ENCODE measurements at places on chromosomes 12 and 14.
A peak's percentile ranks its signal among the peaks of the same experiment; 100 is the strongest.

DNA sequence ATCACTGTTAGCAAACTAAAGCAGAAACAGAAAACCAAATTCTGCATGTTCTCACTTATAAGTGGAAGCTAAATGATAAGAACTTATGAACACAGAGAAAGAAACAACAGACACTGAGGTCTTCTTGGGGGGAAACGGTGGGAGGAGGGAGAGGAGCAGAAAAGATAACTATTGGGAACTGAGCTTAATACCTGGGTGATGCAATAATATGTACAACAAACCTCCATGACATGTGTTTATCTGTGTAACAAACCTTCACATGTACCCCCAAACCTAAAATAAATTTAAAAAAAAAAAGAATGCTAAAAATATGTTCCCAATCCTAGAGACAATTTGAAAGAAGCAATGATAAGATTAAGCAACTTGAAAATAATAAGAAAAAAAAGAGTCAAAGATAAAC lies 89.5 kb downstream of the SOX5 start:
- no peak for DNase-seq

DNA sequence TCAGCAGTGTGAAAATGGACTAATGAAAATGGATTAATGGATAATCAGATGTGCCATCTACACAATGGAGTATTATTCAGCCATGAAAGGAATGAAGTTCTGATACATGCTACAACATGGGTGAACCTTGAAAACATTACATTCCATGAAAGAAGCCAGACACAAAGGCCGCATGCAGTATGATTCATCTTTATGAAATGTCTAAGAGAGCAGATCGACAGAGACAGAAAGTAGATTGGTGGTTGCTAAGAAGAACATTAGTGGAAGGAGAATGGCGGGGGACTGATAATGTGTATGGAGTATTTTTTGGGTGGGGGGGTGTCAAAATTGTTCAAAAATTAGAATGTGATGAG lies 47.3 kb downstream of the PRKAB1 start:
- DNase-seq = peak; percentile 31

GRCh38 chr14:26385310-26385709 lies 212.5 kb downstream of the NOVA1 start:
- no peak for DNase-seq

DNA sequence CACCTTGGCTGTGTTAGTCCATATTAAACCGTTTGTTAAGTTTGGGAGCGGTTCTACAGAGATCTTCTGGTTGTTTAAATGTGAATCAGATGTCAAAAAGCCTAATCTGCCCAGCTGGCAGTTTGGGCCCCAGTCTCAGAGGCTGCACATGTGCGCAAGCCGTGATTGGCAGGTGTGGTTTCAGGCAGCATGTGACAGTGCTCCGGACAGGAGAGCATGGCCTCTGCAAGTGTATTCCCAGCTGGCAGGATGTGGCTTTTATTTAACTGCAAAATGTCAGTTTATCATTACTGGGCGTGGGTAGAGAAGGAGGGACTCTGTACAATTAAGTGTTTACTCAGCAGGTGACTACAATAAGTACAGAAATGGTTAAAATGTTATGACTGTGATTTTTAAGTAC lies 77.5 kb downstream of the PELI2 start:
- no peak for DNase-seq

DNA sequence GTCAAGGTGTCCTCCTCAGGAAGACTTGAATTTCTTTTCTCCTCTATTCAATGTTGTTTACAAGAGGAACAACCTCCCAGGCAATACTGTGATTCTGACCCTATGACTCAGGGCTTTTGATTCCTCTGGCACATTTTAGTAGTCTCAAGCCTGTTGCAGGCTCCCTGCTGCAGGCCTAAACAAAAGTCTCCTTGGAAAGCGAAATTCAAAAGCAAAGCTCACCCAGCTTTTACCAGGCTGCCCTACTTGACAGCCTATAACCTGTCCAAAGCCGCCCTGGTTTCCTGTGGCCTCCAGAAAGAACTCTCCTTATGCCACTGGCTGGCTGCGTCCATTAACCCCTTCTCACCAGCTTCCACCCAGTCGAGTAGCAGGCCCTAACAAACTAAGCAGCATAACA lies 11.6 kb downstream of the FGD6 start:
- DNase-seq = peak; percentile 89

- DNase-seq = no peak
Measured at GRCh38 chr12:92445253-92446082, 257.3 kb upstream of the PLEKHG7 start.

- no peak for DNase-seq
Measured at GRCh38 chr12:121819212-121819949, 15.6 kb downstream of the SETD1B start.

- DNase-seq = peak; percentile 86
Measured at GRCh38 chr12:121466794-121467637, 67.1 kb downstream of the RNF34 start.

- DNase-seq = no peak
Measured at GRCh38 chr12:125132698-125133400, 67.6 kb downstream of the AACS start.

DNA sequence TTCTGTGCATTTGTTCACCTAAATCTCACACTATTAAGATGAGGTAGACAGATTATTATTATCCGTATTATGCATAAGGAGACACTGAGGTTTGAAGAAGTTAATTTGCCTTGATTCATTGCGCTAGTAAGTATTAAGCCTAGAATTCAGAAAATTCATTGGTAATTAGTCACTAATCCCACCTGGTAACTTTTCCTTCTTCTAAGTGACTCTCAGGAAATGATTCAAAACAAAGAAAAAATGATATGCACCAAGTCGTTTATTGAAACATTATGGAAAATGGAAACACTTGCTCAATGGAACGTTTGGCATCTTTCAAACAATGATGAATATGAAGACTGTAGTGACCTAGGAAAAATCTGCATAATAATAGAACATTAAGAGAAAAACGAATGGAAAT lies 15.2 kb downstream of the RFX4 start:
- DNase-seq = no peak

DNA sequence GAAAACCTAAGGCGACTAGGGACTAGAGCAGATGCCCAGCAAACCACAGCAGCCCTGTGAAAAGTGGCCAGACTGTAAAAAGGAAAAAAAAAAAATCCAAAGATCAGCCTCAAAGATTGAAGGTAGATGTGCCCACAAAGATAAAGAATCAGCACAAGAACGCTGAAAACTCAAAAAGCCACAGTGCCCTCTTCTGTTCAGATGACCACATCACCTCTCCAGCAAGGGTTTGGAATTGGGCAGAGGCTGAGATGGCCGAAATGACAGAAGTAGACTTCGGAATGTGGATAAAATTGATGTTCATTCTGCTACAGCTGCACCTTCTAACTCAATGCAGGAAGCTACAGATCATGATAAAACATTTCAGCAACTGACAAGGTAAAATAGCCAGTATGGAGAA lies 154.4 kb downstream of the GPHN start:
- DNase-seq = peak; percentile 52

DNA sequence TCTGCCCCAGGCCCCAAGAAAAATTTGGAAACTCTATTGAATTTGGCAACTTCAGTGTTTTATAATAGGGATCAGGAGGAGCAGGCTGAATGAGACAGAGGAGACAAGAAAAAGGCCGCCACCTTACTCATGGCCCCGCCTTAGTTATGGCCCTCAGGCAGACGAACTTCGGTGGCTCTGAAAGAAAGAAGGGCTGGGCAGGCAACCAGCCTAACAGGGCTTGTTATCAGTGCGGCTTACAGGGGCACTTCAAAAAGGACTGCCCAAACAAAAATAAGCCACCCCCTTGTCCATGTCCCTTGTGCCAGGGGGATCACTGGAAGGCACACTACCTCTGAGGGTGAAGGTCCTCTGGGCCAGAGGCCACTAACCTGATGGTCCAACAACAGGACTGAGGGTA lies 146.3 kb upstream of the ATF7IP start:
- DNase-seq = no peak

- DNase-seq = no peak
Measured at GRCh38 chr12:131677699-131678098, 33.2 kb upstream of the SFSWAP start.

DNA sequence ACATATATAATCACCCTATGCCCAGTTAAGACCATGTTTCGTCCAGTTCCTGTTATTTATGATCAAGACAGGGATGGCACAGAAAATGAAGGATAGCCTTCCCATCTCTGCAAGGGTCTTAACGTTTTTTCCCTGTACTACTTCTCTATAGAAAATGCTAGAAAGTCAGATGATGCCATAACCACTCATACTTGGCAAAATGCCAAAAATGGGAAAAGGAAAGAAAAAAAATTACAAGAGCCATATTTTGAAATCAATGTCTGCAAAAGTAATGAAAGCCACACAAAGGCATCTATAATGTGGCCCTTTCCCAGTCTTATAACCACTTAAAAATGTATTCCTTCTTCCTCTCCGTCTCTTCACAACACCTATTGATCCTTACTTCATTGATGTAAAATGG lies 1.8 kb upstream of the MYL6B start:
- DNase-seq = peak; percentile 65

- no peak for DNase-seq
Measured at GRCh38 chr12:5505116-5505515, 73.2 kb downstream of the NTF3 start.

DNA sequence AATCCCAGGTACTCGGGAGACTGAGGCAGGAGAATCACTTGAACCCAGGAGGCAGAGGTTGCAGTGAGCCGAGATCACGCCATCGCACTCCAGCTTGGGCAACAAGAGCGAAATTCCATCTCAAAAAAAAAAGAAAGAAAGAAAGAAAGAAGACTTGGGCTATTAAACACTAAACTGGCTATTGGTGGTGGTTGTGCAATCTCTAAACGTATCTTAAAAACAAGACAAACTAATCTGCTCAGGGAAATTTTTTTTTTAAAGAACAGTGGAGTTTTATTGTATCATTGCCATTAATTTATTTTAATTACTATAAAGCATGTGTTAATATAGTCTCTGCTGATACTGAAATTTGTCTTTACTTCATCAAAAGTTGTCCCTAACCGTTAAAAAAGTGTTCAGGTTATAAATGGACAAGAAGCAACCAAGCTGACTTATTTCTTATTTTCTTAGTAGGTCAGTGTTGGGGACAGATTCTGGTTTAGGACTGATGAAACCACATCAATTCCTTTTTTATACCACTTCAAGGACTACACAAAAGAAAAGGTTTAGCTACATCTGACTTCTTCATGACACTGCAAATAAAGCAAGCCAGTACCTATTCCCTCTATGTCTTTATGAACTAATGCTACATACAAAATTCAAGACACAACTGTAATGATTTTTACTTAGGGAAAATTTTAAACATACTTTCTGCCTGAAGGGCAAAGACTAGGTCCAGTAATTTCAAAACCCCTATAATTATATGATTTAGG lies 68.7 kb upstream of the KRAS start:
- no peak for DNase-seq

- DNase-seq = peak; percentile 68
Measured at GRCh38 chr12:52053536-52054209, 2.4 kb downstream of the NR4A1 start.

DNA sequence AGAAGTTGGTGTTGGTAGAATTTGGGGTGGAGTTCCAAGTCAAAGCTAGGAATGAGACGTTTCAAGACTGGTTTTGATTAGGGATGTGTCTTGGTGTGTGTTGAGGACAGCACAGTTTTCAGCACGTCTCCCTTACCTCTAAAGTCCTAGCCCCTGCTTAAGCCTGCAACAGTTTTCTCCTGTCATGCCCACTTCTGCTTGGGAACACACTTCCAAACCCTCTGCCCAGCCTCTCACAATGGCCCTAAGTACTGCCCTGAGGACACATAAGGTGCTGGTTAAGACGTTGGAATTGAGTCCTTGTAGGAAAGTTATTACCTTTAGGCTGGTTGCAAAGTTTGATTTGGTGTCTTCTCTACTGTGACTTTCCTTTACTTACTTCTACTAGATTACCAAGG lies 710 bp upstream of the BMAL2 start:
- DNase-seq = no peak

GRCh38 chr12:111869671-111870070 lies 27.6 kb downstream of the MAPKAPK5 start:
- DNase-seq = no peak

DNA sequence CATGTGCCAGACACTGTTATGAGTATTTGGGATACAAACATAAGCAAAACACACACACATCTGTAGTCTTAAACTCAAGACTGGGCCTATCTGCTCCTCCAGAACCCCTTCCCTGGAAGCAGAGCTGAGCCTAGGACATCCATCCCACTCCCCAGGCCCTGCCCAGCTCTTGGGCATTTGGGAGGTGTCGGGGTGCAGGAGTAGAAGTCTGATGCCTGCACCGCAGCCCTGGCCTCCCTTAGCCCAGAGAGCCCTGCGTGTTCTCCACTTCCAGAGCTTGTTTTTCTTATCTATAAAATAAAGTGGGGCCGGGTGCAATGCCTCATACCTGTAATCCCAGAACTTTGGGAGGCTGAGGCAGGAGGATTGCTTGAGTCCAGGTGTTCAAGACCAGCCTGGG lies 11.7 kb downstream of the HSP90AA1 start:
- DNase-seq = no peak

GRCh38 chr14:88746052-88746451 lies 46.7 kb downstream of the EML5 start:
- no peak for DNase-seq

GRCh38 chr12:123141615-123142517 lies 9.0 kb downstream of the PITPNM2 start:
- peak; percentile 74 for DNase-seq

- DNase-seq = peak; percentile 14
Measured at GRCh38 chr14:36647824-36648753, 13.6 kb upstream of the PAX9 start.

DNA sequence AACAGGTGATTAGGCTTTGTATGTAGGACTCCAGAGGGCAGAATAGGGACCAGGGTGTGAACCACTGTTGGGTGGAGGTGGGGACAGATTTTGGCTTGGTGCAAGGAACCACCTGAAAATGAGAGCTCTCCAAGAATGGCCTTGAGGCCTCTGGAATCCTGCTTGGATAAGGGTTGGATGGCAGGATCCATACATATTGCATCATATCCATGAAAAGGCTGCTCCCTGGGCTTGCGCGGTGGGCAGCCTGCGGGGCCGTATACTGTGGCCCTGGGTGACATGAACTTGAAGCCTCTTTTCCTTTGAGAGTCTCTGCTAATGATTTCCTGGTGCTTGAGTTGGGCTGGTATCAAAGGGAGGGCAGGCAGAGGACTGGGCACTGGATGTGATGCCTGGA lies 1.3 kb upstream of the SLC10A1 start:
- DNase-seq = no peak

GRCh38 chr12:127745469-127746212 lies 521.3 kb upstream of the TMEM132C start:
- DNase-seq = no peak

- DNase-seq = no peak
Measured at GRCh38 chr14:38718519-38718918, 384.5 kb downstream of the SEC23A start.

DNA sequence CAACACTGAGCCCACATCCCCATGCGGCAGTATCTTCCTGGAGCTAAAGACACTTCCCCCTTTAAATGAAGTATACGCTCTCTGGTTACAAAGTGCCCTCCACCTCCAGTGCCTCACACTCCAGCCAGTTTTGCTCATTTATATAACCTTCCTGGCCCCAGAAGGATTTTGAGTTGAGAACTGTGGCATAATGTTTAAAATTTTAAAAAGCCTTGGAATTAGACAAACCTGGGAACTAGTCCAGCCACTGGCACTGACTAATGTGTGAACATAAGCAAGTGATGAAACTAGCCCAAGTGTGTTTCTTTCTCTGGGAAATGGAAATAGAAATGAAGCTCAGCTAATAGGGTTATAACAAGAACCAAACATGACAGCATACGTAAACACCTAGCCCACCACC lies 723.7 kb upstream of the USP15 start:
- no peak for DNase-seq

Measured in fibroblast of pulmonary artery (primary cell).